ENCODE measurements at places on chromosomes 1 and 21. TPM values are rescaled to one million over a fixed set of nuclear protein-coding genes. Genes with fewer than 3 reads are reported as not detected.

GRCh38 chr1:232096751-232097150, 470.2 kb downstream of the DISC1 start:
- DNase-seq = no peak

Gene LRRC39
- 0.87 TPM for total RNA-seq

DNA sequence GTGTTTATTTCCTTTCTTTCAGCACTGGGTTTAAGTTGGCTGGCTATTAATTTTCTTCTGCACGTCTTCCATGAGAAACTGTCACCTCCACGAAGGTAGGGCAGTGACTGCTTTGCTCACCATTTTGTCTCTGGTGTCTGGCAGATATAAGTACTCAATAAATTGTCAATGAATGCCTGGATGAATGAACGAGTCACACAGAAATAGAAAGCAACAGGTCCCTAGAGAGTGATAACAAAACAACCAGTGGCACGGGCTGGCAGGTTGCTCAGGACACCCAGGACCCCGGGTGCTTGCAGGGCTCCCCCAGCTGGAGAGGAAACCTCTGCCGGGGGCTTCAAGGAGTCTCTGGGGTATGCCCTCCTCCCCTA, 3.2 kb upstream of the MYOC start:
- no peak for DNase-seq

DNA sequence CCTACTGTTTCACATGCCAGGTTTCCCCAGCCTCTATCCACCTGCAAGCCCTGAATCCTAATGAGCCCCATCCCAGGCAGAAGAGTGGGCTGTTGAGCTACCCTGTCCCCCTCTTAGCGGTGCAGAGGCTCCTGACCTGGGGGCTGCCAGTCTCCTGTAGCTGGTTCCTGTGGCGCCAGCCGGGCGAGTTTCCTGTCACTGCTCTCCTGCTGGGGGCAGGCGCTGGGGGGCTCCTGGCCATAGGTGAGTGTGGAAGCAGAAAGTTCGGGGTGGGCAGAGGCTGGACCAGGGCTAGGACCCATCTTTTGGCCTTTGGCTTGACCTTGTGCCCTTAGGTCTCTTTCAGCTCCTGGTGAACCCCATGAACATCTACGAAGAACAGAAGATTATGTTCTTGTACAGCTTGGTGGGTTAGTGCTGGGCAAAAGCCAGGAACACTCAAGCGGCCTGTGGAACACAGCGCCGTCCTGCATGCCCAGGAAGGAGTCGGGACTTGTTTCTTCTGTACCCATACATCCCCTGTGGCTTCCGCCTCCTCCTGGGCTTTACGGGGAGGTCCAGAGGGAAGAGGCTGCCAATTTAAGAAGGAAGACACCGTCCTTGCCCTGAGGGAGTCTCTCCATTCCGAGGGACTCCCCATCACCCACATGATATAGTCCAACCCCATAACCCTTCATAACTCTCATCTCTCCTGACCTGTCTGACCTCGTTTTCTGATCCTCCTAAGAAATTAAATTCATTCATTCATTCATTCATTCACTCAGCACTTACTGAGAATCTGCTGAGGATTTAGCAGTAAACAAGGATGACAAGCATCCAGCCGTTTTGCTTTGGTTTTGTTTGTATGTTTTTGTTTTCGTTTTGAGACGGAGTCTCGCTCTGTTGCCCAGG, 939 bp downstream of the DCST1 start:
- DNase-seq = no peak

GRCh38 chr1:93317207-93317606, 28.5 kb upstream of the DR1 start:
- DNase-seq = no peak
